ENCODE measurements at places on chromosomes 7 and 10. TPM values are rescaled to one million over a fixed set of nuclear protein-coding genes. Genes with fewer than 3 reads are reported as not detected.

CTTNBP2 gene
- total RNA-seq: not detected

GSAP gene
- total RNA-seq: 1.7 TPM

MRC1 gene
- not detected for total RNA-seq

RAB18 gene
- total RNA-seq: 51.7 TPM

All from activated CD4-positive, alpha-beta memory T cell treated with anti-CD3 and anti-CD28 coated beads for 36 hours (primary cell).